ENCODE measurements at places on chromosomes 5 and 9. TPM values are rescaled to one million over a fixed set of nuclear protein-coding genes. Genes with fewer than 3 reads are reported as not detected.

The GALT gene
- 51.3 TPM for total RNA-seq

The ANKRD18B gene
- total RNA-seq = 0.65 TPM

The MLANA gene
- not detected for total RNA-seq

The UGCG gene
- 41.3 TPM for total RNA-seq

The PNPLA7 gene
- 12.2 TPM for total RNA-seq

The PAPPA gene
- total RNA-seq = 2.2 TPM

The PPP2R2B gene
- 0.95 TPM for total RNA-seq

The PIGO gene
- total RNA-seq = 25.1 TPM

The ANKRD31 gene
- total RNA-seq = 0.27 TPM

The C9orf50 gene
- total RNA-seq = not detected

The IL3 gene
- total RNA-seq = not detected

GRCh38 chr5:56024810-56025150 is 30.0 kb upstream of the IL6ST start:
- DNase-seq = no peak

DNA sequence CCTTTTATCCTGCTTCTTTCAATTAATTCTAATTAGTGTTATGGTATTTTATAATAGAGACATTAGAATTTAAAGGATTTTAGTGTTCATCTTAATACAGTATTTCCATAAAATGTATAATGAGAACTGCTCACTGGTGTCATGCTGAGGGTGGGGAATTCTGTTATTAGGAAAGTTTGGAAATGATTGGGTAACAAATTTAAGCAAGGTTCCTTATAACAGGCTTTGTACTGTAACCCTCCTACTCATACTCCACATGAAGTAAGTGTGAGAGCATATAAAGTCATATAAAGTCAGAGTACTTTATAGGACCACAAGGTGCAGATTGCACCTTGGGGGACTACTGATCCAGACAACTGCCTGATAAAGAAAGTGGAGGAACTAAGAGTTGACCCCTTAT is 42.2 kb downstream of the SV2C start:
- DNase-seq = no peak

DNA sequence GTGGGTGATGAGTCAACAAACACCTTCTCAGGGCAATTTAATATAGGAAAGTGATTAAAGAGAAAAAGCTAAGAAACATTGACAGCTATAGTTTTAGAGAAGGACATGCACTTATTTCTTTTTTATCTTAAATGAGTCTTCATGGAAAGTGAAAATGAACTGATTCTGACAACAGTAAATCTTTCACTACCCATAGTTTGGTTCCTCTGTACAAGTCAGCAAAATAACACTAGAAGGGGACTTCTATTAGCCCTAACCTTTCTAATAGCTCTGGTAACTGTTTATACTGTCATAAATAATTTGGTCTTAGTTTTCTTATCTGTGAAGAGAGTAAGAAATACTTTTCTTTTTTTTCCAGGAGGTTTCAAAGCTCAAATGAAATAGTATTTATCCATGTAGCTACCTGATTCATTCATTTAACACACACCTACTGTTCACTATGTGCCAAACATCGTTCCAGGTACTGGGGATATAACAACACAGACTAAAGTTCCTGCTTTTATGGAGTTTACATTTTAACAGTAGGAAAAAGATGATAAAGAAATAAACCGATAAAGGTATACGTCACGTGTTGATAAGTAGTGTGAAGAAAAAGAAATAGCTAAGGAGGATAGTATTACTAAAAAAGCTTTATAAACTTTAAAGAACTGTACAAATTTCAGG is 148.2 kb downstream of the PCSK1 start:
- no peak for DNase-seq

DNA sequence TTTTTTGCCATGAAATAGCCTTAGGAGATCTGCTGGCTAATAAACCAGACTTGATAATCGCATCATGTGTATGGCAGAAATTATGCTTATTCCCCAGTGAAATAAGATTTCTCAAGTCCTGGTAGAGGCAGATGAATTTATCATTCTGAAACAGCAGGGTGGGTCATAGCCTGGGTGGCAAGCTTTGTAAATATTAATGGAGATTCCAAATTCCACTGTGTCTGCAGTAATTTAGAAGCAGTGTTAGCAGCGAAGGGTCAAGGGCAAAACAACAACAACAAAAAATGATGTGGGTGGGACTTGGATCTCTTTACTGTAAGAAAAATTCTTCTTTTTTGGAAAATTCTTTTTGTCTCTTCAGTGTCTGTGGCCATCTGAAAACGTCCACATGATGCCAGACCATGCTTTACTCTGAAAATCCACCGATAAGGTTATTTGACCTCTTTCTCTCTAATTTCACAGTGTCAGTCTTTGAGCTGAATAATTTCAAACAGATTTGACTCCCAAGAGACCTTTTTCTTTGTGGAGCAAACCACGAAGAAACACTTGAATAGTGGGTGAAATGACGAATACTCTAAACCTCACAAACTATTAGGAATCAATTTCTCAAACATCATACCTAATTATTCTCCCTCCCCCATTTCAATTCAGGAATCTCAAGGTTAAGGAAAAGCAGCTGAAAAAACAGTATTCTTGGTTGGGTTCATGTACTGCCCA is 106.0 kb upstream of the RPS23 start:
- DNase-seq = no peak

DNA sequence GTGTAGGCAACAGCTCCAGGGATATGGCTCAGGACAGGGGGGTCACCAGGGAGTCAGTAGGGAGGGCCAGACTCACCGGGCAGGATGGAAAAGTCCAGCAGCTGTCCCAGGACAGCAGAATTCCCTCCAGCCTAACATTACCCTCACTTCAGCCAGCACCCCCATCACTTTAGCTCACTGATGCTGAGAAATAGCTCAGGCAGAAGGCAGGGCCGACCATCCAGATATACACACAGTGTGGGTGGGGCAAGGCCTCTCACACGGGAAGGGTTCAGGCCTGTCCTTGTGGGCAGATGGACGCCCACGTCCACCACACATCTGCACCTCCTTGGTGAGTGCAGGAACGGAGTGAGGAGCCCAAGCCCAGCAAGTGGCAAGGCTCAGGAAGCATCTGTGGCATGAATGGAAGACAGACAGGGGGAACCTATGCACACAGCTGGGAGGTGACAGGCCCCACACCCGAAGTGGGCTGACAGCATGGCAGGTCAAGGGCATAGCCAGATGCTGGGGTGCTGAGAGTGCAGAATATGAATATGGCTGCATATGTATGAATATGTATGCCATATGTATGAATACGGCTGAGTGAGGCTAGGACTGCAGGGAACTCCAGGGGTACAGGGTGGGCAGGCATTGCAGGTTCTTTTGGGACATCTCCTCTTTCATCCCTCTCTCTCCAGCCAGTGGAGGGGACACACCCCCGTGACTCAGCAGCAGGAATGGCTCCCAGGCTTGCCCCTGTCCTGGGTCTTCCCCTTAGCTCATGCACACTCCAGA is 17.0 kb downstream of the BICD2 start:
- no peak for DNase-seq

DNA sequence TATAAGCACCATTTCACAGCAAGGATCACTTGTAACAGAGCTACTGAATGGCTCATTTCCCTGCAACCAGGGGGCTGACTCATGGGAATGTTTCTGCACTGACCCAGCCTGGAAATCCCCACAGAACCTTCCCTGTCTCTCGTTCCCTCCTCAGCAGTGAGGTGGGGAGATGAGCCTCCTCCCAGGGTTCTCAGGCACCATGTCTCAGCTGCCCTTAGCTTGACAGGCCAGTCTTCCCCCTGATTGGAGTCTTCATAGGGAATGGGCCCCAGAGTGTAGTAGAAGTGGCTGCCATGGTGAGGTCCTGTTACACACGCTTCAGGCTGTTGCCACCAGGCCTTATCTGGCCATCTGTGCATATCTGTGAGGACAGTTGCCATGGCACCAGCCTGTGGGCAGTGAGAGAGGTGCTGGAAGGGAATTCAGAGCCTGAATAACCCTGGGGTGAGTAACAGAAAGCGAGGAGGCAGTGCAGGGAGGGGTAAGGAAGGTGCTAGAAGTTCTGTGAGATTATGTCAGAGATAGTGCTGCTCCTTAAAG is 324.4 kb downstream of the ENC1 start:
- DNase-seq = no peak

DNA sequence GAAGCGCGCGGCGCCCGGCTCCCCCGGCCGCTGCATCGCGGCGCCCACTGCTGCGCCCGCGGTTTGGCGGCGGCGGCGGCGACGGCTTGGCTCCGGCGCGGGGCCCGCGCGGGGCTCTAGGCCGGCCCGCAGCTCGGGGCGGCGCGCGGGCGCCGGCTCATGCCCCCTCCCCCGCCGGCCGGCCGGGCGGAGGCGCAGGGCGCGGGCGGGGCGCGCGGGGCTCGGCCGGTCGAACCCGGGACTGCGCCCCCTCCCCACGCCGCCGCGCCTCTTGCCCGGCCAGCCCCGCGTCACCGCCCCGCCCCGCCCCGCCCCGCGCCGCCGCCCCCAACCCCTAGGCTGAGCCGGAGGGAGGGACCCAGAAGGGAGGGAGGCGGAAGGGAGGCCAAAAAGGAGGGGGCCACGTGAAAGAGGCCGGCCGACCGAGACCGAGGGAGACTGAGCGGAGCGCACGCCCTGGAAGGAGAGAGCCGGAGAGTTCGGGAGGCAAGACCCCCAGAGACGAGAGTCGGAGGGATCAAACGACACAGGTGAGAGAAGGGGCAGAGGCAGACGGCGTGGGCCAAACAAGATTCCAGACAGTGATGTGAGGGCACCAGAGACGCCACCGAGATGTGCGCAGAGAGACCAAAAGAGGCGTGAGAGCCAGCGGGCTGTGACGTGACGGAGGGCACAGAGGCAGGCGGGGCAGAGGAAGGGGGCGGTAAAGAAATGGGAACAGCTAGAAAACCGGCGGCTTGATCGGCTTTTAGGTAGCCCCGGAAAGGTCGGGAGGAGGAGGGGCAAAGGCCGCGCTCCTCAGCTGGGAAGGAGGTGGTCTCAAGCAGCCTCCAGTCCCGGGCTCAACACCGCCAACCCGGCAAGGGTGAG is at the start of gene BARX1:
Gene BARX1, minus strand, starts transcription at position 245 of the 870 bp plus-strand sequence. Its CDS starts 209 bp downstream, at position 36.
- DNase-seq = no peak

- no peak for DNase-seq
Measured at GRCh38 chr5:73419465-73420390, 28.8 kb downstream of the FOXD1 start.

DNA sequence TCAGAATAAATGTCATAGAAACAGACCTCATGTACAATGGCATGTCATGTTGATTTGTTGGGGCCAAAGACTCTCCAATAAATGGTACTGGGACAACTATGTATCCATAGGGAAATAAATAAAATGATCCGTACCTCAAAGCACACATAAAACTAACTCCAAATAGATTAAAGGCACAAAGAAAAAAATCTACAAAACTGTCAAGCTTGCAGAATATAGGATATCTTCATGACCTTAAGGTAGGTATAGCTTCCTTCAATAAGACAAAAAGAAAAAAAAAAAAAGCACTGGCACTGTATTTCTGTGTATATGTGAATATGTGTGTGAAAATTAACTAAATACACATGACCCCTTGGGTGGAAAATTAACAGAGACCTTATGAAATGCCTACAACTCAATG is 101.9 kb downstream of the DIRAS2 start:
- DNase-seq = no peak

DNA sequence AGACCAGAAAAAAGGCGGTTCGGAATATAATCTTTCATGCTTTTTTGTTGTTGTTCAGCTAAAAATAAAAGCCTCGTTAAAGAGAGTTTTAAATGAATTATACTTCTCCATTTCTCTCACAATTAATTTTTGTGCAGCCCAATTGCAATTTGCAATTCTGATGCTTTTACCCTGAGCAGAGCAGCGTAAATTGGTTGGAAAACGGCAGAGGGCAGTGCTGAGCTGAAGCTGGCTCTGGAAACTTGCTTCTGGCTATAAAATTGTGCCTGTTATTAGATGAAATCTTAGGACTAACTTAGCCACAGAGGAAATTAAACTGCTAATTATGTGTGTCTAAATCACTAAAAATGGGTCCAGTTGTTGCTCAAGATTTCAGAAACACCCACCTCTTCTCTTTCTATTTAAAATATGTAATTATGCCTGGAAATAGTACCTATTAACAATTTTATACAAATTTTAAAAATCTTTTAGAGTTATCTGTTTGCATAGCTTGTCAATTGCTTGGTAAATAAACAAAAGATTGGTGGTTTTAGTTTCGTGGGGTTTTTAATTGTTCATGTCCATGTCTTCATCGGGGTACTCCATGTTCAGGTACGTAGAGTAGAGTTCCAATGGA is 441.8 kb upstream of the TLE4 start:
- peak; percentile 46 for DNase-seq

DNA sequence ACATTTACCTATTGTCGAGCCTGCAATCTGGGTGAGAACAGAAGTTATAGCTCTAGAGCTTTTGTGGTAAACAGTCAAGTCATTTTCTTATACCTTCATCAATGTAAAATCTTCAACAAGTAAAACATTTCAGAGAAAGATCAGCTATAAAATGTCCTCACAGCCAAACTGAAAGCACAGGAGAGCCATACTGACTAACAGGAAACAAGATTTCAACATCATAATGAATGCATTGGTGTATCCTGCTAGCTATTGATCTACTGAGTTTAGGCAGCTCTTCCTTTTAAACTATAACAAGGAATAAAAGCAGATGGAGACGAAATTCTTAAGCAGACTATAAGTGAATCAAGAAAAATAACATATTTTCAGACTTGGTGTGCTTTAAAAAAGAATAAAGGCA is 1522.9 kb upstream of the WWC1 start:
- DNase-seq = no peak

DNA sequence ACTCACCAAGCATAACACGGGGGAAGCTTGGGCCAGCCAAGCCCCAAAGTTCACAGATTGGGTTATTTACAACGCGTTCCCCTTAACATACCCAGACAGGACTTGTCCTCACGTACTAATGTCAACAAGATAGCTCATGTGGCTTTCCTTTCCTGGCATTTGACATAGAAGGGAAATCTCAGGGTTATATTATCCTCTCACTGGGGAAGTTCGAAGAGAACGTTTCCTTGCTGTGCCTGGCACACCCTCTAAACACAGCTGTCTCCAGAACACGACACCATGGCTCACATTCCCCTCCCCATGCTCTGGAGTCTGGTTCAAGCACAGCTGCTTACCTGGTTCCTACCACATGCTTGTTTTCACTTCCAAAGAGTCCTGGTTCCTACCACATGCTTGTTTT is 46.8 kb upstream of the OTULINL start:
- DNase-seq = no peak

GRCh38 chr5:11385901-11386293 is 518.3 kb downstream of the CTNND2 start:
- DNase-seq = no peak

DNA sequence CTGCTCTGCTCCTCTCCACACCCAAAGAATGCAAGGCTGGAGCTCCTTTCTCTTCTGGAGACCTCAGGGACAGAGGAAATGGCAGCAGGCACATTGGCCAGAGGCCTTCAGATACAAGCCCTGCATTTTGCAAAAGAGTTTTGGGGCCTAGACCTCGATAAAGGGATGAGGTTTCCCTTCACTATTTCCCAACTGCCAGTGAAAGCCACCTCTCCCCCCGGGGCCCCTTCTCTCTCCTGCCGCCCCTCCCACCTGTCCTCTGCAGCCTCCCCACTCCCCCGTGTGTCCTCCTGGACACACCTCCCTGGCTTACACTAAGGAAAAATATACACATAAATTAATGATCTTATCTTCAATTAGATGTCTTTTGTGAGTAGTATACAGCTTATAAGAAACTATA is 21.3 kb upstream of the LMNB1 start:
- no peak for DNase-seq

- DNase-seq = no peak
Measured at GRCh38 chr5:178851951-178852350, 7.8 kb upstream of the ZNF354B start.

GRCh38 chr9:94824913-94825610 is 98.6 kb downstream of the AOPEP start:
- DNase-seq = no peak

GRCh38 chr9:94865582-94866452 is 139.3 kb downstream of the AOPEP start:
- DNase-seq = no peak
